Lower lobe of right lung (tissue), 2 donors: ENCODE measurements at places on chromosomes 4 and X. TPM values are rescaled to one million over a fixed set of nuclear protein-coding genes. Genes with fewer than 3 reads are reported as not detected.

The S100G gene
- not detected for total RNA-seq

The MBNL3 gene
- 24.3 TPM for total RNA-seq

The RASL11B gene
- total RNA-seq = 0.41 TPM

The UGT2A2 gene
- not detected for total RNA-seq

The XG gene
- 0.41 TPM for total RNA-seq

DNA sequence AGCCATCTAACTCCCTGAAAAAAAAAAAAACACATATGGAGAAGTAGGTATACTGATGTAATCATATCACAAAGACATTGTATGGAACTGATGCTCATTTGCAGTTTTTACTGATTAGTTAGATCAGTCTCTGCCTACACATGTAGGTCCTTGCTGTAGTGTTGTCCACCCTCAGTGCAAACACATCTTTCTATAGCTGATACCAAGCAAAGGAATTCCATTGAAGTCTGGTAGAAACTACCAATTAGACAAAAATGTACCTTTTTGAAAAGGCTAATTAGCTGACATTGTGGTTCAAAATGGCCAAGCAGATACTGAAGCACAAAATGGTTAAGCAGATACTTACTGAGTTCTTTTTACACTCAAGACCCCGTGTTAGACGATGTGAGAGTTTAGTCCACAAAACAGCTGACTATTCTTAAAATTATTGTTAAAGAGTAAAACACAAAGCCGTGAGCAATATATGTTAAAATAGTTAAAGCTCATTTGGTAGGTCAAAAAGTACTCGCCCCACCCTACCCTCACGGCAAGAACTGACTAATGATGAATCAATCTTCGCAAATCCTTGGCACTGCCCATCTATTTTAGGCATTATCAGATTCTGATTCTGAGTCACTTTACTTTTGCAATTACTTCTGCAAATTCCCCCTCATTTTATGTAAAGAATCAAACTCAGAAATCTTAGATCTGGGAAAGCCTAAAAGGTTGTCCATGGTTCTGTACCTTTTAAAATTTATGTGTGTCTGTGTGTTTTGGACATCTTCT lies 40.4 kb downstream of the COL4A6 start:
- no peak for DNase-seq
- H3K36me3 ChIP-seq = no peaks in the 10 kb centered on the region
- H3K27me3 ChIP-seq = no peaks in the 10 kb centered on the region
- no peak overlapping the region for H3K27ac ChIP-seq
- no peaks in the 10 kb centered on the region for H3K4me1 ChIP-seq
- no peak overlapping the region for H3K4me3 ChIP-seq

DNA sequence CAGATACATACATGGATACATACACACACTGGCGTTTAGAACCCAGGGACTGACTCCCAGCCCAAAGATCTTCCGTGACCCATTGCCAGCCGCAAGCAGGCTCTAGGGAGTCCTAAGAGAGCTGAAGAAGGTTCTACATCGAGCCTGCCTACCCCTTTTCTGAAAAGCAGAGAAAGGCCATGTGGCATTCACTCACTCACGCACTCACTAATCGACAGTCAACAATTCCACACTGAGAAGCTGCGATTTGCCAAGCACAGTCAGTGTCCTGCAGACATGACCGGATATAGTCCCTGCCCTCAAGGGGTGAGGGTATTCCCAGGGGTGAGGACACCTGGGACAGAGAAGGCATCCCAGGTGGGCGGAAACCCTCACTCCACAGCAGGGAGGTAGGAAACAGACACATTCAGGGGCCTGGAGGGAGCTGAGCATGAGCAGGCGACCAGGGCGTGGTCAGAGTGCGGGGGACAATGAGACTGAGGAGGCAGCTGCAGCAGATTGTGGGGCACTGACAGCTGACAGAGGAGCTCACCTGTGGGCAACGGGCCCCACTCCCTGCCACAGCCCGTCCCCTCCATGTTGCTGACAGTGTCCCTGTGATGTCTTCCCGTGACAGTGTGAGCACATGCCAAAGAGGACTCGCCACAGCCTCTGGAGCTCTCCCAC lies 13.2 kb upstream of the MAN2B2 start:
- H3K36me3 ChIP-seq = no peaks in the 10 kb centered on the region
- DNase-seq = no peak
- no peak overlapping the region for H3K27ac ChIP-seq
- H3K27me3 ChIP-seq = peaks cover 54% of the 10 kb centered on the region
- H3K4me1 ChIP-seq = peaks cover 9% of the 10 kb centered on the region

DNA sequence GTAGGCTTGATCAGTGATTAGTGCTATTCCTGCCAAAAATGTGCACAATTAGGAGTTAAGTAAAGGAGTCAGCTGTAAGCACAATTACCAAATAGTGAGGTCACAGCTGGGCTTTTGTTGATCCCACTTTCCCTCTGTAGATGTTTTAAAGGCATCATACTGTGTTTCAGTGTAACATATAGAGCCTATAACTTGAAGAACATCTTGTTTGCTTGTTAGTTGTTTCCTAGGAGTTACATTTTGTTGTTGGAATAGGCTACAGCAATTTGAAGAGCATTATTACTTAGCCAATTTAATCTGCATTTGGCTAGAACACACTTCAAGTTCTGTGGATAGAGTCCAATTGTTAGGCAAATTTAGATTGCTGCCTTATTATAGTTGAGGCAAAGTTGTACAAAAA lies 210.7 kb upstream of the MAD2L1 start:
- no peaks in the 10 kb centered on the region for H3K4me1 ChIP-seq
- H3K27me3 ChIP-seq = no peaks in the 10 kb centered on the region
- H3K36me3 ChIP-seq = no peaks in the 10 kb centered on the region
- DNase-seq = no peak

- H3K27me3 ChIP-seq = no peaks in the 10 kb centered on the region
- H3K27ac ChIP-seq = no peak overlapping the region
- H3K4me1 ChIP-seq = no peaks in the 10 kb centered on the region
- no peak for DNase-seq
- H3K36me3 ChIP-seq = no peaks in the 10 kb centered on the region
- H3K4me3 ChIP-seq = no peak overlapping the region
Measured at GRCh38 chrX:103941201-103941975, 21.0 kb upstream of the TMSB15B start.

- H3K4me1 ChIP-seq = peaks cover 28% of the 10 kb centered on the region
- H3K27me3 ChIP-seq = no peaks in the 10 kb centered on the region
- no peak overlapping the region for H3K27ac ChIP-seq
- DNase-seq = no peak
Measured at GRCh38 chr4:156767911-156768415, 203.6 kb downstream of the PDGFC start.

GRCh38 chr4:184697956-184698355 lies 35.9 kb downstream of the CENPU start:
- no peak for DNase-seq
- no peak overlapping the region for H3K4me3 ChIP-seq
- no peak overlapping the region for H3K27ac ChIP-seq
- H3K4me1 ChIP-seq = no peaks in the 10 kb centered on the region
- H3K36me3 ChIP-seq = peaks cover 14% of the 10 kb centered on the region

GRCh38 chrX:126718440-126718839 lies 101.1 kb upstream of the PRR32 start:
- no peaks in the 10 kb centered on the region for H3K27me3 ChIP-seq
- no peak overlapping the region for H3K27ac ChIP-seq
- H3K4me3 ChIP-seq = no peak overlapping the region
- no peaks in the 10 kb centered on the region for H3K36me3 ChIP-seq

DNA sequence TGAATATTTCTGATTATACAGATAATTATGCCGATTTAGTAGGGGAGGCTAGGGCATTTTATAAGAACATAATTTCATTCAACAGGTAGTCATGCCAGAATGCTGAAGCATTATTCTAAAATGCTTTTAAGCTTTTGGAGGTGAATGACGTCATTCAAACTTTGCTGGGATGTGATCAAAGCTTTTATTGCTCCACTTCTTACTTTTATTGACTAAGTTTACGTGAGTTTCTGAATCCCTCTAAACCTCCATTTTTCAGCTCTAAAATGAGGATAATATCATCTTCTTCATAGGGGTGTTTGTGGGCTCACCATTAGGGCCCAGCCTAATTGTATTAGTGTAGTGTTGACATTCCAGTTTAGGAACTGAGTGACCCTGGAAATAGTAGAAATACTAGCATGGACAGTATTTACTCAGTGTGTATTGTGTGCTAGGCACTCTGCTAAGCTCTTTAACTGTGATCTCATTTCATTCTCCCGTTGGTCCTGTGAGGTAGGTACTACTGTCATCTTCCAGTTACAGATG lies 3.0 kb downstream of the WWC2 start:
- H3K27me3 ChIP-seq = no peaks in the 10 kb centered on the region
- H3K4me1 ChIP-seq = peaks cover 34% of the 10 kb centered on the region
- H3K27ac ChIP-seq = no peak overlapping the region
- H3K36me3 ChIP-seq = no peaks in the 10 kb centered on the region
- peak overlapping the region; percentile 87 for H3K4me3 ChIP-seq

DNA sequence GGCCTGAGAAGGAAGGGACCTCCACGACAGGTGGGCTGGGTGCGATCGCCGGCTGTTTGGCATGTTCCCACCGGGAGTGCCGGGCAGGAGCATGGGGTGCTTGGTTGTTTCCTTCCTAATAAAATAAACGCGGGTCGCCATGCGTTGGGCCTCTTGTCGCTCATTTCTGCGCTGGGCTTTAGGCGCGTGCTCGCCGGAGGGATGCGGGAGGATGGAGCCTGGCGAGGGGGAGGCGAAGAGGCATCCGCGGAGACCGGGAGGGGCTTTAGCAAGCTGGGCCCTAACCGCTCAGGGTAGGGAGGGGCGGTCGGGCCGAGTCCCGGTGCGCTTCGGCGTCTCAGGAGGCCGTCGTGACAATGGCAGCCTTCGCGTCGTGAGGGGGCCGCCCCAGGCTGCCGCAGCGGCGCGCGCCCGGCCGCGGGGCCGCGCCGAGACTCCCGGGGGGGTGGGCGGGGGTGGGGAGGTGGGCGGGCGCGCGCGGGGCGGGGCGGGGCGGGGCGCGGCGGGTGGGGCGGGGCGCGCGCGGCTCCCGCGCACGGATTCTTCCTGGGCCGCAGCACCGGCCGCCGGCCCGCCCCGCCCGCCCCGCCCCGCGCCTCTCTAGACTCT lies 476 bp upstream of the GDI1 start:
- no peaks in the 10 kb centered on the region for H3K27me3 ChIP-seq
- H3K36me3 ChIP-seq = peaks cover 55% of the 10 kb centered on the region
- H3K4me3 ChIP-seq = peak overlapping the region; percentile 79
- peak; percentile 53 for DNase-seq
- peak overlapping the region; percentile 81 for H3K27ac ChIP-seq
- H3K4me1 ChIP-seq = peaks cover 12% of the 10 kb centered on the region

DNA sequence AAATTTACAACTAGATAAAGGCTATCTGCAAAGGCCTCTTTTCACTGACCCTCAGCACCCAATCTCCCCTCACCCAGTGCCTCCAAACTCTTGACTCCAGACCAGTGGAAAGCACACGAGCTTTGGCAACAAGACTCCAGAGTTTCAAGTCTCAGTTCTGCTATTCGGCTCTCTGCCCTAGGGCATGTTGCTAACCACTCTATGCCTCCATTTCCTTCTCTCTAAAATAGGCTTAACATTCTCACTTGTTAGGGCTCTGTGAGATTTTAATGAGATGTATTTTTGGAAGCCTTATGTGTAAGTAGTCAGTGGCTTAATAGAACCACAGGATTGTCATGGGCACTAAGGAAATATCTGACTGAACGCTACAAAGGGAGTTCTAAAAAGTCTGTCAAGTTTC lies 116.5 kb upstream of the IQCM start:
- no peak overlapping the region for H3K4me3 ChIP-seq
- no peaks in the 10 kb centered on the region for H3K4me1 ChIP-seq
- no peaks in the 10 kb centered on the region for H3K27me3 ChIP-seq
- no peaks in the 10 kb centered on the region for H3K36me3 ChIP-seq

DNA sequence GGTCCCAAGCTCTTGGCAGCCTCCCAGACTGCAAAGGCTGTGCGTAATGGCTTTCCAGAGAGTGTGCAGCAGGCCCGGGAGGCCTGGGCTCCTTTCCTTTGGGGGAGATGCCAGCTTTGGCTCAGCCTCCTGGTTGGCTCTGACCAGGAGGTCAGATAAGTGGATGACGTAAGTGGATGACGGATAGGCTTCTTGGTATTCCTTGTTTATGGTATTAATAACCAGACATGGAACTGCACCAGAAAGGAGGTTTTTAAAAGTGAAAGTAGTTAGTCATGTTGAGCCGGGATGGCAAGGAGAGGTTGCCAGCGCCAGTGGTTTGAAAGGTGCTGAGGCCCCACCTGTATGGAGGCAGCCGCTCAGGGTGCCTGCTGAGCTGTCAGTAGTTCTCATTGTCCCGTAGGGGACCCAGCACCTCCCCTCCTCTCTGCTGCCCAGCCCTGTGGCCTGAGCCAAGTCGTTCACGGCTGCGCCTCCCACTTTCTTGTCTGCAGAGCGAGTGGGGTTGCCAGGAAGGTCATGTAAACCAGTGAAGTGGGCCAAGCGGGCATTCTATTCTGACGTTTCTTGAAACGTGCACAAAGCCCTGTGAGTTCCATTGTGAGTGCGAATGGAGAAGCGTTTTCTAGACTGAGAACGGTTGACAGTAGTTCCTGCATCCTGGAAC lies 28.7 kb upstream of the STOX2 start:
- no peaks in the 10 kb centered on the region for H3K36me3 ChIP-seq
- no peaks in the 10 kb centered on the region for H3K27me3 ChIP-seq
- H3K4me3 ChIP-seq = peak overlapping the region; percentile 53

DNA sequence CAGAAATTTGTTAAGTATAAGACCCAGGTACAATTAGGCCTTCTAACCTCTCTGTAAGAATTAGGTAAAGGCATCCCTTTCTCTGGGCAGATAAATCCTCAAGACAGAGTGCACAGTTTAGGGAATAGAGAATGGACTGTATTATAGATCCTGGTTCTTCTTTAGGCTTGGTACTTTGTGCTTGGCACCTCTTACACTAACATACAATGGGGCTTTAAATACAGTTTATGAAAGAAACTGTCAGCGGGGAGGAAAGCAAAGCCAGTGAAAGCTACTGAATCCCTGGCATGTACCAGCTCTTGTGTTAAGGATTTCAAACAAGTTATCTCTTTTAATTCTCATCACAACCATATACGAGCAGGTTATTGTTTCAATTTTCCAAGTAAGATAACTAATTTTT lies 1350.0 kb downstream of the ADGRL3 start:
- H3K27me3 ChIP-seq = no peaks in the 10 kb centered on the region
- DNase-seq = no peak
- no peak overlapping the region for H3K27ac ChIP-seq
- no peaks in the 10 kb centered on the region for H3K4me1 ChIP-seq
- H3K36me3 ChIP-seq = no peaks in the 10 kb centered on the region

DNA sequence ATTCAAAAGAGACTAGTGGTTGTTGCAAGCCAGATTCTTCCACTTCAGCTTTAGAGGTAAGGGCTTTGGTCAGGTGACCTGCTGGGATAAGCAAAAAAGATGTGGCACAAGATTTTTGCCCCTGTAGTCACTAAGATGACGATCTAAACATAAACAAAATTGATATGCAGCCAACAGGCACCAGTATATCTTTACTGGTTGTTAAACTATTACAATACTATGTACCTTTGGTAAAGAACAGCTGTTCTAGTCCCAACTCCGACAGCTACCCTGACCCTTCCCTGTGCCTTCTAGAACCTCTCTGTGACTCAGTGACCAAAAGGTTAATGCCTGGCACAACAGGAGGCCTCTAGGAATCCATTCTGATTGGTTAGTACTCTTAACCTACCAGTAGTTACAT lies 59.6 kb downstream of the MGST2 start:
- H3K36me3 ChIP-seq = peaks cover 16% of the 10 kb centered on the region
- DNase-seq = no peak
- H3K27me3 ChIP-seq = no peaks in the 10 kb centered on the region
- H3K27ac ChIP-seq = no peak overlapping the region
- no peaks in the 10 kb centered on the region for H3K4me1 ChIP-seq
